NCI-H1105 (cell line): ENCODE measurements at places on chromosomes 1 and 21.

GRCh38 chr1:82836213-82836972 is 1035.7 kb downstream of the ADGRL2 start:
- no peak for DNase-seq

DNA sequence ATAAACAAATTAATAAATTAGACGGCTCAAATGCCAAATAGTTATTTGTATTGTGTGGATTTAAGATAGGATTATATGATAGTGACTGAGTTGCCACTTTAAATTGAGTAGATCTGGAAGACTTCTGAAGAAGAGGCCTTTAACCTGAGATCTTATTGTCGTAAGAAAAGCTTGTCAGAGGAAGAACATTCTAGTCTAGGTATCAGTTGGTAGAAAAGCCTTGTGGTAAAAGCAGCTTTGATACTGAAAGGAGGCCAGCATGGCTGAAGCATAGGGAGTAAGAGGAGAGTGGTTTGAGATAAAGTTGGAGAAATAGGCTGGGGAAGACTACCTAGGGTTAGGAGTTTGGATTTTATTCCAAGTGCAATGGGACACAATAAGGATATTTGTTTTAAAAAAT is 29.1 kb downstream of the SLC30A7 start:
- no peak for DNase-seq

GRCh38 chr1:32878183-32878582 is 7.5 kb upstream of the FNDC5 start:
- no peak for DNase-seq

- DNase-seq, result no peak
These were observed 861.5 kb upstream of the B3GALT2 start for GRCh38 chr1:194047921-194048320.

GRCh38 chr21:45698493-45699184 is 55.1 kb downstream of the PCBP3 start:
- DNase-seq, result peak; percentile 4
